ENCODE measurements at places on chromosomes 1 and 21.

- no peak for DNase-seq
Measured at GRCh38 chr1:153567621-153568366, 2.1 kb upstream of the S100A2 start.

DNA sequence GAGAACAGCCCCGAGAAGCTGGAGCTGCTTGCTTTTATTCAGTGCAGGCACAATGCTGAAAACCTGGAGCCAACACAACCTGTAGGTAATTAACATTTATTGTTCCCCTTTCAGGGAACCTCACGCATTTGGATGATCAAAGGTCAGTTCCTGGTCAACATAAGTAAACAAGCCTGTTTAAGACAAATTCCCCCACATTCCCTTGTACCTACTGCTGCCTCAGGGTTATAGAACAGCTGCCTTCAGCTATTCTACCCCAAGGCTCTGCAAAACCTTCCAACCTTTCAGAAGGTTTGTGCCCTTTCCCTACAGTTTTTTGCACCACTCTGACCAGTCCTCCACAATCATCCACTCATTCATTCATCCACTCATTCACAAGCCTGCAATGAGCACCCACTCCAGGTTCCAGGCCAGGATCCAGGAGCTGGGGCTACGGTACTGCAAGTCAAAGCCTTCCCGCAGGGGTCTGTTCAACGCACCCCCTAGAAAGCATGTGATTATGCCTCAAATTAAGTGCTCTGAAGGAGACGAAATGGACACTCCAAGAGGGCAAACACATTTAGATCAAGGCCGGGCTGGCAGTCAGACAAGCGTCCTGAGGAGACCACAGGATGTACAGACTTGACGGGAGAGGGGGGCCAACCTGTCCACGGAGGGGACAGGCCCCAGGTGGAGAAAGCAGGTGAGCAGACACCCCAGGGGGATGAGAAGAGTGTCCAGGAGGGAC is 683.9 kb downstream of the MATN1 start:
- DNase-seq, result no peak

DNA sequence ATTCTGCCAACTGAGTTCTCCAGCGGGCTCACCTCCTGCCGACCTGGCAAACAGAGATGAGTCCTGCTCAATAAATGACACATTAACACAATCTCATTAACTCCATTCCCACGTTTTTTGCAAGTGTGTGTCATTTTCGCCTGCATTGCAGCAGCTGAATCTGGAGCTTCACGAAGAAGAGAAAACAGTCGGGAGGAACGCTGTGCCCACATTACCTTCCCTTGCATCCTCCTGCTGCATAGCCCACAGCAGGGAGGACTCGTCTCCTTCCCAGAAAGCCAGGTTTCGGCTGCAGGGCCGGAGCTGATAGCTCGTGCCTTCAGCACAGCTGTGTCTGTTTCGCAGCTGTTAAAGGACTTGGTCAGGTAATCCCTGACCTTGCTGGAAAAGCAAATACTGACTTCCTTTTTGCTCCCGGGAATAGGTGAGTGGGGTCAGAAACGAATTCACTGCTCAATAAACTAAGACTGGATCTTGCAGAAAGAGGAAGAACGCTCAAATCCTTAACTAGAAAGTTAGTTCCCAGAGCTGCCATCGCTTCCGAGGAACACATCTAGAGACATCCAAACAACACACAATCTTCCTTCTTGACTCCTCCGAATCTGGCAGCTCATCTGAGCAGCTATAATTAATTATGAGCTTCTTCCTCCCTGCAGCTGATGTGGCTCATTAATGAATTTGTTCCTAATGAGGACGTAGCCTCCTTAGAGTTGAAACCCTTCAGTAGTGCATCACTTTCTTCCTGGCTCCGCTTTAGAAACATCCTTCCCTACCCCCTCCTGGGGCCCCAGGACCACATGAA is 33.0 kb downstream of the KANK4 start:
- no peak for DNase-seq

DNA sequence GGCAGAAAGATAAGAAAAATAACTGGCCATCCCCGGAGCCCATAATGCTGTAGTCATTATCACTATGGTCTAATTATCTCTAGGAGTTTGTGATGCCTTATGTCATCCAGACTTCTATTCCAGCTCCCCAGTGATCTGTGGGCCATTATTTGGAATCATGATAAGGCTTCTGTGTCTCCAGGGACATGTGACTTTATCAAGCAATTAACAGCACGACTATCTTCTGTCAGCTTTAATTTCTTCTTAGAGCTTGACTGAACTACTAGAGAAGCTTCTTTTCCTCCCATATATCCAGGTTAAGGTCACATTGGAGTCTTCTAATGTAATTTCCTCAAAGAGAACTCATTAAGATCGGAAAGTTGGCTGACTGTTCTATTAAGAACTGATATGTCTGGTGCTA is 100.4 kb downstream of the LHX8 start:
- no peak for DNase-seq

- no peak for DNase-seq
Measured at GRCh38 chr1:239833723-239834122, 258.0 kb upstream of the FMN2 start.

DNA sequence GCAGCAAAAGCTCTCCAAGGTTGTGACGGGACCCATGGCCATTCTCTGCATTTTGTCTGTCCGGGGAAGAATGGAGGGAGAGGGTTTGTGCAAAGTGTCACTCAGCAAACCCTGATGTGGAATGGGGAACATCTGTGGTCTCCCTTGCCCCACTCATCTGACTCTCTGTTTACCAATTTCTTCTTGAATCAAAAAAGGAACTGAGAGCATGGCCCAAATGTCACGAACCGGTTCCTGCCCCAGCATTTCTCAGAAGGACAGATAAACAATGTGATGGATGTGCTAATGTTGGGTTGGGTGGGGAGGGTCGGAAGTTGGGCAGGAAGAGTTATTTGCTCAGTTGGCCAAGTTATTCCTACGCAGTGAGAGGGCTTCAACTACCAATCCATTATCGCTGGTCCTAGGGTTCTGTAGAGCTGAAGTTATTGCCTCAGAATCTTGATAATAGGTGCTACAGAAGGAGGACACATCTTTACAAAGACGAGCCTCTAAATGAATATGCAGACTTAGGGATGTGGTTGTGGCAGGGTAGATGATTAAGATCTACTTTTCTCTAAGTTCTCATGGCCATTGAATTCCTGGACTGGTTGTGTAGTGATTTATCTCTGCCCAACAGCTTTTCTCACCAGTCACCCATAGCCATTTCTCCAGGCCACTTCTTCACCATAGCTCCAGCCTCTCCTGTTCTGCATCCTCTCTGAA is 9.6 kb upstream of the DUSP12 start:
- DNase-seq, result no peak

DNA sequence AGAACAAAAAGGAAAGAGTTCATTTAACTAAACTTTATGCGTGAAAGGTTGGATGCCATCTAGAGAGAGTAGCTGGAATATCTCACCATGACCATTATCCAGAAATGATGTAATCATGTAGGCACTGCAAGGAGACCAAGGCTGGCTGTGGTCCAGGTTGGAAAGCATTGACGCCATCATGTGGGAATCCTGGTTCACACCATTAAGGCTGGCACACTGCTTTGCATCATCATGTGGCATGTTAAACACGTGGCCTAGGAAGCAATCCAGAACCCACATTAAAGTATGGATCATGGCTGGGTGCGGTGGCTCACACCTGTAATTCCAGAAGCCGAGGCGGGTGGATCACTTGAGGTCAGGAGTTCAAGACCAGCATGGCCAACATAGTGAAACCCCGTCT is 4.3 kb downstream of the ADAMTS1 start:
- no peak for DNase-seq

- DNase-seq, result no peak
Measured at GRCh38 chr1:76759950-76760349, 107.3 kb upstream of the ST6GALNAC5 start.

Measured in erythroblast (primary cell).